AG04450 (cell line): ENCODE measurements at places on chromosomes 3 and 15. TPM values are rescaled to one million over a fixed set of nuclear protein-coding genes. Genes with fewer than 3 reads are reported as not detected.

GRCh38 chr3:23219117-23219516 is 16.0 kb downstream of the UBE2E2 start:
- DNase-seq = no peak

GRCh38 chr3:66754613-66755012 is 243.5 kb upstream of the KBTBD8 start:
- no peak for DNase-seq

- DNase-seq = no peak
Observed at GRCh38 chr3:197521277-197522182, 34.2 kb downstream of the BDH1 start.

- no peak for DNase-seq
Observed at GRCh38 chr3:177557548-177557947, 360.3 kb upstream of the TBL1XR1 start.

DNA sequence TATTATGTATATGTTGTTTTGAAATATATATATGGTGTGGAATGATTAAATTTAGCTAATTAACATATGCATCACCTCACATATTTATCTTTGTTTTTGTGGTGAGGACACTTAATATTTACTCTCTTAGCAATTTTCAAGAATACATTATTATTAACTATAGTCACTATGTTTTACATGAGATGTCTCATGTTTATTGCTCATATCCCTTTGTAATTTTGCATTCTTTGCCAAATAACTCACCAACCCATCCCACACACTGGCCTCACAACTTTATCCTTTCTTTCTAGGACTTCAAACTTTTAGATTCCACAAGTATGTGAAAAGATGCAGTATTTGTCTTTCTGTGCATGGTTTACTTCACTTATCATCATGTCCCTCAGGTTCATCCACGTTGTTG is 950.2 kb upstream of the CADM2 start:
- no peak for DNase-seq

- DNase-seq = no peak
Observed at GRCh38 chr3:6471744-6472143, 389.2 kb upstream of the GRM7 start.

DNA sequence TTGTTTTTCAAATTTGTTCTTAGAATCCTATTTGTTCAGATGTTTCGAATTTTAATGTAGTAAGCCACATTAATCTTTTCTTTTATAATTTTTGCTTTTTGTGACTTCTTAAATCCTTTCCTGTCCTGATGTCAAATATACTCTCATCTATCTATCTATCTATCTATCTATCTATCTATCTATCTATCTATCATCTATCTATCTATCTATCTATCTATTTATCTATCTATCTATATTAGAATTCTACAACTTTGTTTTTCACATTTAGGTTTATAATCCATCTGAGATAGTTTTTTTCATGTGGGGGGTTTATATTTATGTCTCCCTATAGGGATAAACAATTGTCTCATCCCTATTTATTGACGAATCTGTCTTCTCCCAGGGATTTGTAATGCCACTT is 32.1 kb downstream of the CTXND1 start:
- DNase-seq = no peak

DNA sequence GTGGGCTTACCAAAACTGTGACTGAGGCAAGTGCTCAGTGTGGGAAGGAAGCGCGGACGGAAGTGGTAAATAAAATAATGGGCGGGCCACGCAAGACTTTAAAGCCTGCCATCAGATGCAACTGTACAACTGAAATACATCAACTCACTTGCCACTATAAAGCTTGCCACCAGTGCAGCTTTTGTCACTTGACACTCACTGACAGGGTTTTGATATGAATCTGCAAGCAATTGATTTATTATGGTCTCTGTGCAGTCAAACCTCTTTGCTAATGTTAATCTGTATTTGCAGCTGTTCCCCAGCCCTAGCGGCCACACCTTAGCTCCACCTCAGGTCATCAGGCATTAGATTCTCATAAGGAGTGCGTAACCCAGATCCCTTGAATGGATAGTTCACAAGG is 2.3 kb upstream of the GFM1 start:
- DNase-seq = no peak

DNA sequence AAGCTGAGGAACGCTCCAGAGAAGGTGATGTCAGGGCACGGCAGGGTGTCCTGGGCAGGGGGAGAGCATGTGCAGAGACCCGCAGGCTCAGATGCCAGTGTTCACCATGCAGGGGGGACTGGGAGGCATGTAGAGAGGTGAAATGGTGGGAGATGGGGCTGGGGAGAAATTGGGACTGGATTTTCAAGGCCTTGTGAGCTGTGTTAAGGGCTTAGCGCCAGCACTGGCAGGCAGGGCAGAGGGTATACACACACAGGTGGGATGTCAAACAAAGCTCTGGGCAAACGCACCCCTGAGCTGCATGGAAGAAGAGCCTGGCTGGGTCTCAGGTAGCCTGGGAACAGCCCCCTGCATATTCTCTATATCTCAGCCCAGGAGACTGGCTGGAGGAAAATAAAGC is 282.7 kb downstream of the SHQ1 start:
- DNase-seq = no peak

GRCh38 chr3:149463921-149464320 is 10.6 kb upstream of the TM4SF4 start:
- no peak for DNase-seq

DNA sequence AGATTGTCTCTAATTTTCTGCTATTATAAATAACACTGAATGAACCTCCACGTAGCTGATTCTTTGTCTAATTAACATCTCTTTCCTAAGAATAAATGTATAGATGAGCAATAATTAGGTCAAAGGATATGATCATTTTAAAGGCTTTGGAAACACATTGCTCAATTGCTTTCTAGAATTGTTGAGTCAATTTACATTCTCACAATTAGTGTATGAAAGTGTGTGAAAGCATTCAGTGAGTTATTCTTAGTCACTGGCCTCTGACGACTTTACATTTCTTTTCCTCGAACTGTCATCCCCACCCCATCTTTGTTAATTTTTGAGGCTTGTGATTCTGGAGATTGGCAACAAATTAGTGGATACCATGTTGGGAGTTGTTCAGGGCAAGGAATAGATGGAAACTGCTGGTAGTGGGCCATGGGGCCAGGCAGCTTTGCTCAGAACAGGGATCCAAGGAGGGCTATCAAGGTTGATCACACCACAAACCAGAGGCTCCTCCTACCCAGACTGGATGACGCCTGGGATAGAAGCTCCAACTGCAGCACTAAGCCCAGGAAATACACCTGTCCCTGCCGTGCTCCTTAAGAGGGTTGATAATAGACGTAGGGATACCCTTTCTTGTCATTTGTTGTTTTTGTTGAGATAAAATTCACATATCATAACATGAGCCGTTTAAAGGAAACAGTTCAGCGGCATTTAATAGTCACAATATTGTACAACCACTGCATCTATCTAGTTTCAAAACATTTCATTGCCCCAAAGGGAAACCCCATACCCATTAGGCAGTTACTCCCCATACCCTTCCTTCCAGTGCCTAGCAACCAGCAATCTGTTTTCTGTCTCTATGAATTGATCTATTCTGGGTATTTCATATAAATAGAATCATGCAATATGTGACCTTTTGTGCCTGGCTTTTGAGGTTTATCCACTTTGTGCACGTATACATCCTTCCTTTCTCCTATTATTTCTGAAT is 27.9 kb downstream of the EIF1B start:
- no peak for DNase-seq

DNA sequence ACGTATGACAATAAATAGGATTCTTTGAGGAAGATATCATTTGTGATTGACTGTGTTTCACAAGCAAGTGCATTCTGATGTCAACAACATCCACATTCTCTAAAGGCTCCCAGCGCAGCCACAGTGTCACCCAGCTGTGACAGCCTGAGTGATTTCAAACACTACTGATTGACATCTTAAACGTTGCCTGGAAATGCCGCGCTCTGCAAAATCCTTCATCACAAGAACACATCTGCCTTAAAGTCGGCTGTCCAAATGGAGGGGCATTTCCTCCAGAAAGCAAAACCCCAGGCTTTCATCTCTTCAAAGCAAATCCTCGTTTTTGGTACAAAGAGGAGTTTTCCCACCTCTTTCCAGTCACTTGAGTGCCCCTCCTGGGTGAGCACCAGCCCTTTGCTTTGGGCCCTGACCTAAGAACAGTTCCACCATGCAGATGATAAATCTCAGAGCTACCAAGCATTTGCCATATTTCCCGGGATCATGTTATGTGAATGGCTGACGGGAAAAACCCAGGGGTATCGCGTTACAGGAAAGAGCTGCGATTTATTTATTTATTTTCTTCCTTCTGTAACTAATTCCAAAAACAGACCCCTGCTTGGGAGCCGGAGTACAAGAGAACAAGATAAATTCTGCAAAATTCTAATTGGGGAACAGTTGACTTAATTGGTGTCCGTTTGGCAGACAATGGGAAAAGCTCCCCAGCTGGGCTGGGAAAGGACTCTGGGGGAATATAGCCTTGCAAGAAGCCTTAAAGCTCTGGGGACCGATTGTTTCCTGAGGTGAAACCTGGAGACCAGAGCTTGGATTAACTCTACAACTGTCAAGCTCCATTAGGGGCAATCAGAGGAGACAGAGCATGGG is 703.8 kb upstream of the NR2F2 start:
- no peak for DNase-seq

DNA sequence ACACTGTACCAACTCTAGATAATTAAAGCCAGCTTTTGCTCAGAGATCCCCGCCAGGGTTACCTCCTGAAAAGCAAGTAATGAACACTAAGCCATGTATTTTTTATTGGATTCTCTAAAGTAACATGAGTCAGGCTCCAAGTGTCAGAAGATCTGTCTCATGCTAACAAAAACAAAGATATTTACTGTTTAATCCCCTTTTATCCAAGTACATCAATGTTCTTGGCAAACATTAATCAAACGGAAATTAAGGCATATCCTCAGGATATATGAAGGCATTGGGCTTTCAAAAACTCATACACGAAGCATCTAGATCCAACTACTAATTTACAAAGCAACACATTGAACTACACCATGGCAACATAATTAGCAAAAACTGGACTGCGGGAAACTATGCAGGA is 37.2 kb downstream of the MYO5A start:
- no peak for DNase-seq

DNA sequence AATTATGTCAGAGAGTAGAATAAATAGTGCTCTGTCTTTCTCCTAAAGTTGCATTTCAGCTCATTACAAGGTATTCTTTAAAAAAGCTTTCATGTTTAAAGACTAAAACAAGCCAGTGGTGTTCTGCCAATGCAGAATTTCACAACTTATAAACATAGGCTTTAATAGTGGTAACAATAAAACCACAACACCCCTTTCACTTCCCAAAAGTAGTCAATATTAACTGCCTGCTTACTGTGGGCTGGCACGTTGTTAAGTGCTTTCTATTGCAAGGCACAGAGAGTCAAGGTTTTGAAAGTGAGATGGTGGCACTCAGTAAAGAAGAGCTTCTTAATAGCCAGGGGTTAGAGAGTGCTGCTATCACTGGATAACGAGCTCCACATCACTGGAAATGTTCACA is 8.4 kb upstream of the RTP1 start:
- no peak for DNase-seq

GRCh38 chr3:11457135-11457534 is 184.9 kb downstream of the ATG7 start:
- no peak for DNase-seq

DNA sequence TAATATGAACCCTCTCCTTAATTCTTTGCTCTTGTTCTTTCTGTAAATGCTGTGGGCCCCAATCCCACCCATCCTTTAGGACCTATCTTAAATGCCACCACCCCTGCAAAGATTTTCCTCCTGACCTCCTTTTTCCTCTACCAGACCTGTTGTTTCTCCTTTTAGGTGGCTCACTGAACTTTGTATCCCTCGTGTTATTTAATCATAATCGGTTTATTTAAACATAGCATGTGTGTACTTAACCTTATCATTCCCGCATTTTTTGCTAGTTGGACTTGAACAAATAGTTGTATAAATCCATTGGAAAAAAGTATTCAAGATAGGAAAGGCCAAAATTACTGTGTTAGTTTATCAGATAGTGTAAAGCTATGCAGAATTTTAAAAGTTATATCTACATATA is 988 bp upstream of the NFKBIZ start:
- DNase-seq = no peak

- DNase-seq = no peak
Observed at GRCh38 chr3:133300102-133300501, 99.8 kb upstream of the BFSP2 start.

DNA sequence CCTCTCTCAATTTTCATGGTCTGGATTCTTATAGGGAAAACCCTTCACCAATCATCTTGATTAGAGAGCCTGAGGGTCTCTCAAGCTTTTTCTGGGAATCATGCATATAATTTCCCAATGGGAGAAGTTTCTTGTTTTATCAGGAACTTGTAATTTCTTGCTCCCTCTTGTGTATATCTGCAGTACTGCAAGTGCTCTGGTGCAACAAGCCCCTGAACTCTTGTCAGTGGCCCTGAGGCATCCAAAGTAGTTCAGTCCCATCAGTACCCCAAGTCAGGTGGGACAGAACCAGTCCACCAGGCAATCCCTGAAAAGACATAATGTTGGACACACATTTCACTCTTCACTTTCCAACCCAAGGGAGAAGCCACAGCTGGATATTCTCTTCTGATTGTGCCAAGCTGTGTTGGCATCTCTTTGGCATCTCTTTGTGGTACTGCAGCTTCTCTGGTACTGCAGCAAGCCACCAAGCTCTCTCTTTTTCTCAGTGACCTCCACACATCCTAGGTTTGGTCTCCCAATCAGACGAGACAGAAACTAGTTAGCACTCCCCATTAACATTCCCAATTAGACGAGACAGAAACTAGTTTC is 214.5 kb downstream of the ZIC4 start:
- DNase-seq = peak; percentile 61

- DNase-seq = no peak
Observed at GRCh38 chr15:75943246-75943645, 39.6 kb downstream of the FBXO22 start.

DNA sequence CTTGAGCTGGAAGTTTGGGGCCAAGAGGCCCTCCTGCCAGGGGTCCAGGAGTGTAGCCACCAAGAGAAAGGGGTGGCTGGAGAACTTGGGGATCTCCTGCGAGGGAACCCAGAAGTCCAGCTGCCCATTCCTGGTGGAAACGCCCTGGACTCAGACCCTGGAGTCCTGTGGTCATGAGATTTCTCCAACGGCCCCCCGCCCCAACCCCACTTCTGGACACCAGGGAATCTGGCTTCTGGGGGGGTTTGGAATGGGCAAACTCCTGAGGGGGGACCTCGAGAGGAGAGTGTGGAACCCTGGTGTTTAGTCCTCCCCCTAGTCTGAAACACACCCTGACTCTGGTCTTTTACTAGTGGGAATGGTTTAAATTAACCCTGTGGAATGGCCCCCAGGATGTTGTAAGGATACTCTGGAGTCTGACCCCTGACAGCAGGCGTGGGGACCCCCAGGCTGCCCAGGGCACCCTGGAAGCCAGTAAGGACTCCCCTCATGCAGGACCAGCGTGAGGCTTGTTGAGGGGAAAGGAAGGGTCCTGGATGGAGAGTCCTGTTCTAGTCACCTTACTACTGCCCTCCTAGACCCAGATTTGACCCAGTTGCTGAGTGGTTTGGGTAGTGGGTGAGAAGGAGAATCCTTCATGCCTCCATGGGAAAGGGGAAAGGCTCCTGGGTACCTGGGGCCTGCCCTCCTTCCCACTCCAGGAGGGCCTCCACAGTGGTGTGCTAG is 540 bp downstream of the KLHDC8B start:
- no peak for DNase-seq

FGF7 gene
- polyA plus RNA-seq = 113 and 175 TPM in 2 replicates

PLAAT1 gene
- polyA plus RNA-seq = not detected in 2 replicates

LRRN1 gene
- not detected in 2 replicates for polyA plus RNA-seq

LMAN1L gene
- polyA plus RNA-seq = not detected in 2 replicates

ATP8B4 gene
- polyA plus RNA-seq = 0.67 and 1.0 TPM in 2 replicates

LRRC15 gene
- 4.9 and 5.7 TPM in 2 replicates for polyA plus RNA-seq

CLDN16 gene
- 0.04 and 0.25 TPM in 2 replicates for polyA plus RNA-seq

EPHA3 gene
- polyA plus RNA-seq = 0.04 TPM in 2 replicates

CCDC54 gene
- polyA plus RNA-seq = not detected in 2 replicates

ACKR4 gene
- 0.10 and 0.20 TPM in 2 replicates for polyA plus RNA-seq
